ENCODE measurements at places on chromosomes 2 and 18.
A peak's percentile ranks its signal among the peaks of the same experiment; 100 is the strongest.

GRCh38 chr18:22399949-22400348, 17.8 kb downstream of the CTAGE1 start:
- no peak for DNase-seq

DNA sequence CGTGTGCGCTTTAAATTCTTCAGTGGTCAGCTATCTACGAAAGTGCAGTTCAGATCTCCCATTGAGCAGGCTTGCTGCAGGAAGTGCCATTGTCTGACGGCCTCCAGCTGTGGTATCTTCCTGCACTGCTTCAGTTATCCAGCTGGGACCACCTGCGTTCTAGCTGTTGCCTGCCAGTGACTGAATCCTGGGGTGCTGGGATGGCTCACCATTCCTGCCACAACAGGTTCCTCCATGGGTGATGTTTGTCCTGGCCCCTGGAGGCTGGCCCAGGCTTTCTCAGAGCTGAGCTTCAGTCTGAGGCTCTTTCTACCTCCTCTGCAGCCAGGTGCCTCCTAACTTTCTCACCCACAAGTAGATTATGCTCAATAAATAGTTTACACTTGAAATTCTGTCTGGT, 498.5 kb upstream of the HS6ST1 start:
- DNase-seq: no peak

GRCh38 chr2:202172439-202173211, 65.8 kb downstream of the SUMO1 start:
- DNase-seq: no peak

DNA sequence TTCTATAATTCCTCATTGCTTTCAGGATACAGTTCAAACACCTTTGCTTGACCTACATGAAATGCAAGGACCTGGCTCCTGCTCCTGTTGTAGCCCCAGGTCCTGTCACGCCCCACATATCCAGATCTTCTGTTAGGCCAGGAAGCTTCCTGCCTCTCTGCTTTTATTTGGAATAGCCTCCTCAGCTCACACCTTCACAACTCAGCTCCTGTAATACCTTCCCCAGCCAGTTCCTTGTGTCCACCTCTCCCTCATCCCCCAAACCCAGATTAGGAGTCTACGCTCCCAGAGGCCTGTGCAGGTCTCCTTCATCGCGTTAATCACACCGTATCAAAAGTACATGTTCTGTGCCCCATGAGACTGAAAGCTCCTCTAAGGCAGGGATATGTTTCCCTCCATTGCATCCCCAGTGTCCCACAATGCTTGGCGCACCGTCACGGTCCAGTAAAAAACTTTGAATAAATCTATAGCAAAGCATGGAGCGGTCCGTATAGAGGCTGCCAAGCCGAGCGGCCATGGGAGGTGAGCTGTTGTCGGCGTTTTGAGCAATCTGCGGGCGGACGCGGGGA, 371 bp downstream of the MDH1B start:
- DNase-seq: no peak

DNA sequence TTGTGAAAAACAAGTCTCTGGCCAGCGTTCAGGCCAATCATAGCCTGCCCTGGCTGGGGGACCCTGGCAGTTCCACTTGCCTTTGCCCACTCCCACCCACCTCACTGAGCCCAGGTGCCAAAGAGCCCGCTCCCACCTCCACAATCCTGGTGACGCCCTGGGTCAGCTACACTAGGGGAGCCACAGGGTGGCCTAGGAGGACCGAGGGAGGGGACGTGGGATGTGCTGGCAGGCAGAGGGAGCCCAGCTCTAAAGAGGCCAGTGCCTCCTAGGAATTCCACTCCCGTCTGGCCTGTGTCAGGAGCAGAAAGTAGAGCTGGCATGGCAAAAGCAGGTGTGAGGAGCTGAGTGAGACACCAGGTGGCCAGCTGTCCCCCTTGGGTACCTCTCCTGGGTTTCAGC, 49.3 kb downstream of the TNS1 start:
- no peak for DNase-seq

- no peak for DNase-seq
Measured at GRCh38 chr18:40673150-40673549, 1281.9 kb upstream of the PIK3C3 start.

DNA sequence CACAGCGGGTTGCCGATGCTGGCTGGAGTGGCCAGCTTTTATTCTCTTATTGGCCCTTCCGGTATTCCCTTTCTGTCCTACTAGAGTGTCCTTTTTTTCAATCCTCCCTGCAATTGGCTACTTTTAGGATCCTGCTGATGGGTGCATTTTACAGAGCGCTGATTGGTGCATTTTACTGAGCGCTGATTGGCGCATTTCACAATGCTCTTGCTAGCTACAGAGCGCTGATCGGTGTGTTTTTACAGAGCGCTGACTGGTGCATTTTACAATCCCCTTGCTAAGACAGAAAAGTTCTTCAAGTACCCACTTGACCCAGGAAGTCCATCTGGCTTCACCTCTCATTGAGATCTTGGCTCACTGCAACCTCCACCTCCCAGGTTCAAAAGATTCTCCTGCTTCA, 44.4 kb upstream of the SPRED2 start:
- DNase-seq: no peak

GRCh38 chr18:830315-830901, 18.4 kb upstream of the YES1 start:
- no peak for DNase-seq

- DNase-seq: no peak
Measured at GRCh38 chr18:46686186-46686585, 29.2 kb upstream of the LOXHD1 start.

- no peak for DNase-seq
Measured at GRCh38 chr18:389658-390357, 110.7 kb downstream of the COLEC12 start.

DNA sequence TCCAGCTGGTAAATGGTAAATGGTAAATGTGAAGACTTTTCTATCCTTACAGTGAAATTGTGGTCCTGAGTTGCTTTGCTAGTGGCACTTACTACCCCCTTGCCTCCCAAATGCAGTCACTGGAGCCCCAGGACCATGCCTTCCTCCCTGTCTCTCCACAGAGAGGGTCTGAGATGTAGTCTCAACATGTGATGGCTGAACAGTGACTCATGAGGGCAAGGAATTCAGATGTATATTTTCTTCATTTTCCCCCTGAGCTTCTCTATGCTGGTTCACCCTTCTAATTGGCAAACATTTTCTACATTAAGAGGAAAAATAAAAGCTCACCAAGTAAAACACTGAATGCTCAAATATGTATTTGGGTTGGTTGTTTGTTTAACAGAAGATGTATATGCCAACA, 232.0 kb downstream of the SH3BP4 start:
- DNase-seq: no peak

GRCh38 chr2:188276255-188276654, 15.4 kb upstream of the GULP1 start:
- DNase-seq: no peak

- no peak for DNase-seq
Measured at GRCh38 chr2:195447323-195447975, 209.6 kb upstream of the SLC39A10 start.

- no peak for DNase-seq
Measured at GRCh38 chr18:13625355-13625754, 101.0 kb downstream of the FAM210A start.

- DNase-seq: no peak
Measured at GRCh38 chr2:197081294-197081693, 154.8 kb upstream of the PGAP1 start.

- DNase-seq: no peak
Measured at GRCh38 chr2:98012561-98012991, 16.8 kb upstream of the TMEM131 start.

- no peak for DNase-seq
Measured at GRCh38 chr2:235537186-235537585, 43.3 kb downstream of the AGAP1 start.

- peak; percentile 86 for DNase-seq
Measured at GRCh38 chr2:20381457-20381856, 30.8 kb upstream of the PUM2 start.

GRCh38 chr2:177282181-177282641, 17.7 kb upstream of the NFE2L2 start:
- DNase-seq: no peak

GRCh38 chr2:167134381-167135072, 246.2 kb downstream of the XIRP2 start:
- no peak for DNase-seq

DNA sequence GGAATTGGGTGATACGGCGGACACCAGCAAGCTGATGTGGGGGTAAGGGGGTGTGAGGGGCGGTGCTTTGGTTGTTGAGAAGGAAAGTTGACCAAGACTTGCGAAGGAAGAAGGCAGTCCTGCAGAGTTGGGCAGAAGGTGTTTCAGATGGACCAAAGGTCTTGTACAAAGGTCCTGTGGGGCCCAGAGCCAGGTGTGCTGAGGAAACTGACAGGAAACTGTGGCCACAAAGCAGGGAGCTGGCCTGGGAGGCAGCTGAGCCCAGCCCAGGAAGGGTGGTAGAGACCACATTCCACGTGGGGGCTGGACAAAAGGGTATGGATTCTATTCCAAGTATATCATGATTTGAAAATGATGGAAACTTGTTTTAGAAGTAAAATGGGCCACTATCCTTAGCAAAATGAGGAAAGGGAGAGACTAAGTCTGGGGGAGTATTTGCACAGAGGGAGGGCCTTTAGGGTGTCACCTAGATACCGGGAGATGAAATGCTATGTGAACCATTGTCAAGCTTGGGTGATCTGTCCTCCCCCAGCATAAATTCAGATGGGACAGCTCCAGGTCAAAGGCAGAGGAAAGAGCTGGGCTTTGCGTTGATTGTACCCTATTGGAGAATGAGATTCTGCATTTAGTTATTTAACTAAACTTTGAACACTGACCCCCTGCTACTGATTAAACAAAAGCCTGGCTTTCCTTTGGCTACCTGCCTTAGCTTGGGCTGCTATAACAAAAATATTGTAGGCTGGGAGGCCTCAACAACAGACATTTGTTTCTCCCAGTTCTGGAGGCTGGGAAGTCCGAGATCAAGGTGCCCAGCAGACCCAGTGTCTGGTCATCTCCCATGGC, 4.3 kb upstream of the EDAR start:
- DNase-seq: no peak

- DNase-seq: no peak
Measured at GRCh38 chr2:8756230-8756629, 74.4 kb downstream of the ID2 start.

DNA sequence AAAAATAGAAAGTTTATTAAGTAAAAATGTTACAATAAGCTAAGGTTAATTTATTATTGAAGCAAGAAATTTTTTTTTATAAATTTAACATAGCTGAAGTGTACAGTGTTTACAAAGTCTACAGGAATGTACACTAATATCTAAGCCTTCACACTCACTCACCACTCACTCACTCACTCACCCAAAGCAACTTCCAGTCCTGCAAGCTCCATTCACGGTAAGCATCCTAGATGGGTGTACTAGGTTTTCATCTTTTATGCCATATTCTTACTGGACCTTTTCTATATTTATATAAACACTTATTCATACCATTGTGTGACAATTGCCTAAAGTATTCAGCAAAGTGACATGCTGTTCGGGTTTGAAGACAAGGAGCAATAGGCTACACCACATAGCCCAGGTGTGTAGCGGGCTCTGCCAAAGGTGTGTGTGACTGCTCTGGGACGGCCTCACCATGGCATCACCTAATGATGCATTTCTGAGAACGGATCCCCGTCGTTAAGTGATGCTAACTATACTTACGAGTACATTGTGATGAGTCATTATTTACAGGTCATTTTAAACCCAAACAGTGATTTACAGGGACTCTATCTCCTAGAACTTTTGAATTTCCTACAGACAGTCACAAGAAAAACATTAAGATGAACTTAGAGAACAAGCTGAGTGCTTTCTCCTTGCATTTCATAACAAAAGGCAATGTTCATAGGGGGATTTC, 76.3 kb upstream of the ID2 start:
- DNase-seq: no peak

- no peak for DNase-seq
Measured at GRCh38 chr2:29130295-29130694, 15.1 kb downstream of the CLIP4 start.

DNA sequence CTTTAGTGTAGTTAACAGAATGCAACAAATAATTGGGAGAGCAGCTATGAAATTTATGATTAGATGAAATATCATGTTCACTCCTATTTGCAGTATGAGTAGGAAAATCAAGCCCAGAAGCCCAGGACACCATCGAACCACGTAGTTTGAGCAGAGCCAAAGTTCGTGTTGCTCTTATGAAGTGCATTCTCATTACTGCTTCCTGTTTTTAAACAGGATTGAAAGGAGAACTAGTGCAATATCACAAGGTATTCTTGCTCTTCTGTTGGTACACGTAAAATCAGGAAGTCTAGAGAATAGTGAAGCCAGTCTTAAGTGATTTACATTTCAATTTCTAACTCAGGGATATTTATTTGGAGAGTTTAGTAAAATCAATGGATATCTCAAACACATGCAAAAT, 21.1 kb downstream of the ARHGAP15 start:
- DNase-seq: no peak

- no peak for DNase-seq
Measured at GRCh38 chr2:212737392-212738172, 199.0 kb upstream of the ERBB4 start.

DNA sequence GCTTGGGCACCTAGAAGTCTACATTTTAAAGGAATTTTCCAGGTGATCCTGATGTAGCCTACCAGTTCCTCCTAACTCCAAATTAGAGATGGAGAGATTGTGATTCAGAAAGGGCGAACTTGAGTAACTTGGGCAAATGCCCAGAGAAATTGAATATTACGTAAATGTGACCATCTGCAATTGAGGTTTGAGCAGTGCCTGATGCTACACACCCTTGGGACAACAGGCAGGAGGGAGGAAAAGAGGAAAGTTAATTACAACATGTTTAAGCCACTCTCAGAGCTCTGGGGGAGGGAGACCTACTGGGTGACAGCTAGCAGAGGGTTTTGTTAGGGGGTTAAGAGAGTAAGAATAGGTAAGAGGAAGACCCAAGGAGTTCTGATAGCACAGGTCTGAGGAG, 208.9 kb downstream of the LPIN1 start:
- DNase-seq: no peak

- DNase-seq: no peak
Measured at GRCh38 chr18:3819961-3820360, 370.0 kb downstream of the TGIF1 start.

DNA sequence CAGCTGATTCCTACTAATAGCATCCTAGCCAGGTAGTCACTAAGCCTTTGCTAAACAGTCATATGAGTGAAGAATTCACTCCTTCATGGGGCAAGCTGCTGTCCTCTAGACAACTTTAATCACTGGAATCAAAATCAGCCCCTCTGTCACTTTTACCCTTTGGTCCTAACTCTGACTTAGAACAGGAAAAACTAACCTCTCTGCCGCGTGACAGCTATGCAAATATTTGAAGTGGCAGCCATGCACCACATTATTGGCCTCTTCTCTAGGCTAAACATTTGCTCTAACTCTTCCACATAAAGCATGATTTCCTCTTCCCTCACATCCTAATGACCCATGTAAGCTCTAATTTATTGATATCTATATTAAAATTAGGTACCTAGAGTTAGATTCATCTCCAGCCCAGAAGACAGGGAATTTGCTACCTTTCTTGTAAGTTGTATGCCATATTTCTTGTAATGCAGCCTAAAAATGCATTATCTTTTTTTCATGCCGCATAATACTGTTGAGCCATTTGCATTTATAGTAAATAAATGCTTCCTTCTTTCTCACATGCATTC, 12.8 kb upstream of the ONECUT2 start:
- DNase-seq: no peak

Measured in NCI-H2081 treated with DMSO at 0.1 percent for 48 hours (cell line).